ENCODE measurements at places on chromosomes 1 and 21. TPM values are rescaled to one million over a fixed set of nuclear protein-coding genes. Genes with fewer than 3 reads are reported as not detected.

The BATF3 gene
- total RNA-seq, result 32.8 TPM

The KCNJ9 gene
- total RNA-seq, result not detected

The F13B gene
- total RNA-seq, result 0.08 TPM

The FCRL4 gene
- not detected for total RNA-seq

The LIPI gene
- not detected for total RNA-seq

The CAPN2 gene
- 481 TPM for total RNA-seq

The BEST4 gene
- total RNA-seq, result 0.37 TPM

The C1orf115 gene
- total RNA-seq, result 5.9 TPM

The ZNF648 gene
- total RNA-seq, result not detected

The B4GALT3 gene
- 25.7 TPM for total RNA-seq

The FTCD gene
- not detected for total RNA-seq

The ZBTB8B gene
- 0.01 TPM for total RNA-seq

The SYT6 gene
- total RNA-seq, result 0.41 TPM

The CLCN6 gene
- total RNA-seq, result 5.5 TPM

The DCDC2B gene
- total RNA-seq, result not detected

The LCE2C gene
- total RNA-seq, result not detected

The USP24 gene
- total RNA-seq, result 13.4 TPM

The WNT9A gene
- total RNA-seq, result 6.9 TPM

The OLFML2B gene
- total RNA-seq, result 0.49 TPM

The REN gene
- total RNA-seq, result not detected

The SLC2A5 gene
- 0.77 TPM for total RNA-seq

The PLA2G5 gene
- not detected for total RNA-seq

The RNU1-3 gene
- total RNA-seq, result 4.3 TPM

The RGS8 gene
- total RNA-seq, result not detected

The CCDC27 gene
- not detected for total RNA-seq

The MPC2 gene
- 79.3 TPM for total RNA-seq

The DENND2C gene
- total RNA-seq, result 0.40 TPM

Measured in A549 treated with AZD2906 at 1 μM for 4 hours (cell line).